ENCODE measurements at places on chromosomes 3 and 15. TPM values are rescaled to one million over a fixed set of nuclear protein-coding genes. Genes with fewer than 3 reads are reported as not detected.

DNA sequence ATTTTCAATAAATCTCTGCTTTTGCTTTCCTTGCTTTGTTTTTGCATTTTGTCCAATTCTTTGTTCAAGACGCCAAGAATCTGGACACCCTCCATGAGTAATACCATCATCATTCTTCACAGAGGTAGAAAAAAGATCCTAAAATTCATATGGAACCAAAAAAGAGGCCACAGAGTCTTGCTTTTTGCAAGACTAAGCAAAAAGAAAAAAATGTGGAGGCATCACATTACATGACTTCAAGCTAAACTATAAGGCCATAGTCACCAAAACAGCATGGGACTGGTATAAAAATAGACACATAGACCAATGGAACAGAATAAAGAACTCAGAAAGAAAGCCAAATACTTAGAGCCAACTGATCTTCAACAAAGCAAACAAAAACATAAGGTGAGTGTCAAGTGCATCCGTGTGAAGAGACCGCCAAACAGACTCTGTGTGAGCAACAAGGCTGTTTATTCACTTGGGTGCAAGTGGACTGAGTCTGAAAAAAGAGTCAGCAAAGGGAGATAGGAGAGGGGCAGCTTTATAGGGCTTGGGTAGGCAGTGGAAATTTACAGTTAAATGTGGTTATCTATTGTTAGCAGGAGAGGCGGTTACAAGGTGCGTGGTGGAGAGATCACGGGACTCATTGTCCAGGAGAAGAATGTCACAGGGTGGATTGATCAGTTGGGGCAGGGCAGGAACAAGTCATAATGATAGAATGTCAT, 10.9 kb downstream of the STRIT1 start:
- no peak for DNase-seq

GRCh38 chr15:38193496-38193895, 59.1 kb upstream of the SPRED1 start:
- DNase-seq: no peak

GRCh38 chr3:9970020-9970652, 16.5 kb downstream of the EMC3 start:
- DNase-seq: no peak

- DNase-seq: no peak
Measured at GRCh38 chr15:40142428-40142827, 18.4 kb upstream of the BUB1B start.

The GUCA1C gene
- not detected for total RNA-seq

The ALCAM gene
- total RNA-seq: 10.7 TPM

- no peak for DNase-seq
Measured at GRCh38 chr15:64749999-64750657, 25.3 kb downstream of the RBPMS2 start.

The GPR160 gene
- 2.2 TPM for total RNA-seq

- peak; percentile 12 for DNase-seq
Measured at GRCh38 chr3:128698211-128699047, 27.6 kb upstream of the RAB7A start.

DNA sequence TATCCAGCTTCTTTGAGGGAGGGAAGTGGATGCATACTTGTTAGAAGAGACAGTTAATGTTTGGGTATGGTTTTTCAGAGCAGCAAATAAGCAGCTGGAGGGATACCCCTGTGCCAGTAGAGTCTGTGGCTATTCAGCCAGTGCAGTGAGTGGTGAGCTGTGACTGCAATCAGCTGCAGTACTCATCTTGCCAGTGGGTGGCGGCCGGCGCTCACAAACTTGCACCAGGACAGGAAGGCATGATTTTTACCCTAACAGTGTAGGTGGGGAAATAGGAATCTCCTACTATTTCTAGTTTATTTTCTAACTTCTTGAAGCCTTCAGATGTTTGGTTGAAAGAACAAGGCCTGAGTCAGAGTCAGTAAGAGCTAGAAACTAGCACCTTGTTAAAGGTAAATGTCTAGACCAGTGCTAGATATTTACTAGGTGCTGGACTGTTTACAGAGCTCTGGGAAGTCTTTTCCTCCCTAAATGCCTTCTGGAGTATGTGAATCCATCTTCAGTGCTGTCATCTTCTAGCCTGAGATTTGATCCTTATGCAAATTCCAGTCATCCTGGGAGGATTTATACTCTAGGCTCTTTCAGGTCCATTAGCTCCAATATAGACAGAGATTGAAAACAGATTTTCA, 23.6 kb downstream of the TIMP4 start:
- DNase-seq: peak; percentile 39

The MRPS25 gene
- total RNA-seq: 76.2 TPM

DNA sequence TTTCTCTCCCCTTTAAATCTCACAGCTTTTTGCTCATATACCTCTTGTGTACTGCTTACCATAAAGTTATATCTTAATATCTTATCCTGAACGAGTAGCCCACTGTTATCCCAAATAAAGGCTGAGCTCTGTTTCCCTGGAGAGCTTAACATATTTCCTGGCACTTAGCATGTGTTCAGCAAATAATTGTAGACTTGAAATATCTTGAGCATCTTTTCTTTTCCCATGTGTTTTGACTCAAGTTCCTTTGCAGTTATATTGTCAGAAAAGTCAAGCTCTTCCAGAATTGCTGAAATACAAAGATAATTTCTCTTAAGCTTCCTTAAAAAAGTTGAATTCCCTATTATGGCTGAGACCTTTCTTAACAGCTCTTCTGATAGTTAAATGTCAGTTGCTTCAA, 150.5 kb downstream of the LPP start:
- no peak for DNase-seq

DNA sequence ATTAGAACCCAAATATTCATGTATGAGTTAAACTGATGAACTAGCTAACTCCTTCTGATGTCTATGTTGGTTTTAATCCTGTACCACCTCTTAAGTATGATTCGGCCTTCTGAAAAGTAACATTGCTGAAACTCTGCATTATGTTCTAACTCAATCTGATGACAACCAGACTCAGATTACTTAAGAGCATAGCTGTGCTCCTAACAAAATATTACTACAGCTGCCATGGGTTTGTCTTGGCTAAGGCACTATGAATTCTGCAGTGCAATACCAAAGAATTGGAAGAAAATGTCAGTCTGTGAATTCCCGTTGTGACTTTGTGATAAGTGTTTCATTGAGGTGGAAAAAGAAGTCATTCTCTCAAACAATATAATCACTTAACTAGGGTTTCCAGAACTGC, 224.4 kb downstream of the ZMAT3 start:
- DNase-seq: no peak

GRCh38 chr15:60065951-60066350, 61.8 kb downstream of the FOXB1 start:
- no peak for DNase-seq

The PP2D1 gene
- not detected for total RNA-seq

The PATL2 gene
- 3.9 TPM for total RNA-seq

The HDAC11 gene
- 2.0 TPM for total RNA-seq

DNA sequence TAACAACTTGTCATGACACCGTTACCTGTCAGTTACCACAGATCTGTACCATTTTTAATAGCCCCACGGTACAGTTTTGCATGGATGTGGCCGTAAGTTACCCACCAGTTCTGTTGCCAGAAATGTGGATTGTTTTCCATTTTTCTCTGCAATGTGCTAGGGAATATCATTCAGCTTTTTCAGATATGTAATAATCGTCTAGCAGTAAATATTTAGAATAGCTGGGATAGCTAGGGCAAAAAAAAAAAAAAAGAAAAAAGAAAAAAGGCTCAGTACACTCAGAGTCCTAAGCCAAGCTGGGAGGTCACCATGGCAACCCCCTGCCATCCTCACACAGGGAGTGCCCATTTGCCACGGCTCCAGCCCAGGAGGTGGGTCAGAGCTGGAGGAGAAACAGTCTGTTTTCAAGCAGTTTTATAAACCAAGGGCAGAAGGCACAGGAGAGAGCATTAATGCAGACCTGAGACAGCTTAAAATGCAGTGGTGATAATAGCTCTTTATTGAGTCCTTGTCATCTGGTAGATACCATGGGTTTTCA, 25.2 kb downstream of the PAQR5 start:
- no peak for DNase-seq

The CDAN1 gene
- total RNA-seq: 17.1 TPM

Data from activated T-cell treated with anti-CD3 and anti-CD28 coated beads, Interleukin-2, amount 50 U/mL, for 4 hours (primary cell).